ENCODE measurements at places on chromosomes 3 and 15. TPM values are rescaled to one million over a fixed set of nuclear protein-coding genes. Genes with fewer than 3 reads are reported as not detected.

CD200 gene
- 0.17 TPM for total RNA-seq

TMEM108 gene
- under 0.01 TPM for total RNA-seq

GRCh38 chr15:42356851-42357250 is 2.5 kb upstream of the CAPN3 start:
- no peak for DNase-seq
- H3K4me1 ChIP-seq: no peaks in the 10 kb centered on the region
- H3K4me3 ChIP-seq: no peak overlapping the region
- H3K27me3 ChIP-seq: no peaks in the 10 kb centered on the region
- no peak overlapping the region for H3K27ac ChIP-seq

DNA sequence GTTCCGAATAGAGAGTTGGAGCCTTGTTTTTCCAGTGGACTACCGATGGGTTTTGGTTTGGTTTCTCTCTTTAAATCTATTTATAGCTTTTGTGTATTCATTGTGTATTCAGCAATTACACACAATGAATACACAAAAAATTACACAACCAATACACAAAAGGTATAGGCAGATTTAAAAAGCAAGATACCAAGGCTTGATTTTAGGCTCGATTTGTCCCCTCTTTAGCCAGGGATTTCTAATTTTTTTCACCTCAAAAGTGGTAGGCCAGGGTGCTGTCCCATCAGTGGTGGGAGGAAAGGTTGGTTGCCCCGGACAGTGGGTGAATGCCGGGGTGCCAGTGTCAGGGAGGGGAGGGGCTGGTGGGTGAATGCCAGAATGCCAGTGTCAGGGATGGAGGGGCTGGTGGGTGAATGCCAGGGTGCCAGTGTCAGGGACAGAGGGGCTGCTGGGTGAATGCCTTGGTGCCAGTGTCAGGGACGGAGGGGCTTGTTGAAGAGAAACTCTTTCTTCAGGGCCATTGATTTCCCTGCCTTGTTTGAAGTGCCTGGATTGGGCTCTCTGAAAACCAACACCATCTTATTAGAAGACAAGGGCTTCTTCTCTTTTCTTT is 186.2 kb downstream of the GOLGA6L6 start:
- DNase-seq: no peak
- no peaks in the 10 kb centered on the region for H3K4me1 ChIP-seq
- H3K27me3 ChIP-seq: no peaks in the 10 kb centered on the region

DNA sequence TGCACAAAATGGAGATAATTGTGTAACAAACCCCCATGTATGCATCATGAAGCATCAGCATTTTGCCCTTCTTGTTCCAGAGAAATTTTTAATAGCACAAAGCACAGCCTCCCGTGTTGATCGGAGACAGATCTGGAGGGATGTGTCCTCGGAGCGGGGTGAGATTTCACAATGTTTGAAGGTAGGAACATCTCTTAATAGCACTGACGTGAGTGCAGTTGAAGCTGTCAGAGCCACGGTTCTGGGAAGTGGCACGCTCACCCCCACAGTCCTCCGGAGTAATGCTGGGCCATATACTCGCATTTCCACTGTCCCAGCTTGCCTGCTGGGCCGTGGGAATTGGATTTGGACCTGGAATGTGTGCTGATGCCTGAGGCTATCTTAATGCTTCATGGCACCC is 24.1 kb downstream of the ARPP21 start:
- no peak overlapping the region for H3K27ac ChIP-seq
- H3K4me3 ChIP-seq: no peak overlapping the region
- no peak for DNase-seq
- H3K36me3 ChIP-seq: no peaks in the 10 kb centered on the region
- no peaks in the 10 kb centered on the region for H3K4me1 ChIP-seq

GRCh38 chr3:109265295-109265694 is 51.0 kb downstream of the DPPA2 start:
- H3K27me3 ChIP-seq: no peaks in the 10 kb centered on the region
- no peaks in the 10 kb centered on the region for H3K4me1 ChIP-seq
- DNase-seq: peak; percentile 51
- H3K36me3 ChIP-seq: no peaks in the 10 kb centered on the region
- H3K27ac ChIP-seq: no peak overlapping the region
